ENCODE measurements at places on chromosomes 6 and 20.

- DNase-seq = no peak
Measured at GRCh38 chr6:39037707-39038106, 10.9 kb upstream of the GLP1R start.

GRCh38 chr20:11895861-11896387 is 21.8 kb upstream of the BTBD3 start:
- no peak for DNase-seq

- no peak for DNase-seq
Measured at GRCh38 chr20:2136275-2136674, 34.6 kb downstream of the STK35 start.

GRCh38 chr6:120622127-120622631 is 712.1 kb downstream of the TBC1D32 start:
- no peak for DNase-seq

DNA sequence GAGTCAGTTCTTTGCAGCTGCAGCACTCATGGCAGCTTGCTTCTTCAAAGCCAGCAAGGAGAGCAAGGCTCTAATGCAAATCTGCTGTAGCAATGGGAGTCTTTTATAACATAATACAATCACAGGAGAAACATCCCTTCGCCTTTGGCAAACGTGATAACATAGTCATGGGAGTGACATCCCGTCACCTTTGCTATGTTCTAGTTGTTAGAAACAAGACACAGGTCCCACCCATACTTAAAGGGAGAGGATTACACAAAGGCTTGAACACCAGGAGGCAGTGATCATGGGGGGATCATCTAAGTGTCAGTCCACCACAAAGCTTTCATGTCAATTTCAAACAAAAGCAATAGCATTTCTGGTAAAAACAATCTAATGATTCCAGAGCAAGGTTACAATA is 40.1 kb upstream of the PHACTR2 start:
- DNase-seq = no peak

GRCh38 chr6:169291646-169292337 is 38.1 kb upstream of the THBS2 start:
- no peak for DNase-seq

DNA sequence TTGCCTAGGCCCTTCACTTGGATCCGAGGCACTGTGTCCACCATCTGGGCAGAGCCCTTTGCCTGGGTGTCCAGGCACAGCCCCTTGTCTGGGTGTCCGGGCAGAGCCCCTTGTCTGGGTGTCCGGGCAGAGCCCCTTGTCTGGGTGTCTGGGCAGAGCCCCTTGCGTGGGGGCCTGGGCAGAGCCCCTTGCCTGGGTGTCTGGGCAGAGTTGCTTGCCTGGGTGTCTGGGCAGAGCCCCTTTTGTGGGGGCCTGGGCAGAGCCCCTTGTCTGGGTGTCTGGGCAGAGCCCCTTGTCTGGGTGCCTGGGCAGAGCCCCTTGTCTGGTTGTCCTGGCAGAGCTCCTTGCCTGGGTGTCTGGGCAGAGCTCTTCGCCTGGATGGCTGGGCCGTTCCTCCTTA is 443.4 kb upstream of the CDH4 start:
- no peak for DNase-seq

DNA sequence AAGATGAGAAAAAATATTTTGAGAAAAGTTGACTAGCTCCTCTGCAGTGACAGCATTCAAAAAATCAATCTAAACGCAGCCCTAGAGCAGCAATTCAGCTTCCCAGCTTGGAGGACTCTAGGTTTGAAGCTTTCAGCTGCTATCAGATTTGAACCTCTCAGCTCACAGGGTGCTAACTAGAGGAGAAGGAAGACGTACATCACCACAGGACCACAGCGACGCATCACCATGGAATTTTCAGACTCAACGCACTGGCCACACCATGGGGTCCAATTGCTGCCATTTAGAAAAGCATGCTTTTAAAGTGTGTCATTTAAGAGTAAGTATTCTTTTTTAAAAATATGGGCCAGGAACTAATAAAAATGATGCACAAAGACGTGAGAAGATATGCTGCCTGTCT is 45.0 kb upstream of the FUCA2 start:
- no peak for DNase-seq

DNA sequence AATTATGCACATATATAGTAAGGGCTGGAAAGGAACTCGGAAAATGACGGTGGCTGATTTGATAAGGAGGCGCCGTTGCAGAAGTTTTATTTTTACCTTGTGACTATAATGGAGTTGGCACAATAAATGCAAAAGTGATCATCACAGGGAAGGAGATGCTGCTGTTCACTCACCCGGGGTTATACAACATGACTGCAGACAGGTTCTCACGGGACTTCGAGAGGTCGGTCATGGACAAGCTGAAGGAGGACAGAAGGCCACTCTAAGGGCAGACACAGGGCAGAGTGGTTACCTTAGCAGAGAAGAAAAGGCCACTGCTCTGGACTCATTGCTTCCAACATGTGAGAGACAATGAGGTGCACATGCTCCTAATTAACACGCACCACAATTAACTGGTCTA is 168.6 kb downstream of the KIF16B start:
- DNase-seq = no peak

- no peak for DNase-seq
Measured at GRCh38 chr6:52261229-52261628, 16.9 kb upstream of the IL17F start.

- DNase-seq = no peak
Measured at GRCh38 chr20:20487811-20488210, 119.9 kb downstream of the INSM1 start.

- no peak for DNase-seq
Measured at GRCh38 chr6:45920819-45921511, 94.7 kb downstream of the CLIC5 start.

GRCh38 chr20:50310673-50311051 is 120.0 kb downstream of the CEBPB start:
- no peak for DNase-seq

DNA sequence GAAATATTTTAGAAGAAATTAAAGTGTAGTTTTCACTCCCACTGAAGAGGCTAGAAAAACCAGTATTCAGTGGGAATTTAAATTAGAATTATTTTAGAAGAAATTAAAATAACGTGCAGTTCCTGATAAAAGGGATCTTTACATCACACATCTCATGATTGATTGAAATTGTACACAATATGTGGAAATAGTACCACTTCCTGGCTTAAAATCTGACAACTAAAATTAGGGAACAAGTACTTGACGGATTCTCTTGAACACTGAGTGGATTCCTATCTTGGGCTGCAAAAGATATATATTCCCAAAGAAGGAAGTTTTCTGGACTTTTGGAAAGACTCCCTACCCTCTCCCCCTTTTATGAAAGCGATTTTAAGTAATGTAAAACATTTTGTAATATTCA is 14.6 kb upstream of the MTCL3 start:
- no peak for DNase-seq

- DNase-seq = no peak
Measured at GRCh38 chr6:161195386-161195785, 78.5 kb downstream of the AGPAT4 start.

GRCh38 chr6:13538084-13538483 is 36.3 kb upstream of the SIRT5 start:
- DNase-seq = no peak

DNA sequence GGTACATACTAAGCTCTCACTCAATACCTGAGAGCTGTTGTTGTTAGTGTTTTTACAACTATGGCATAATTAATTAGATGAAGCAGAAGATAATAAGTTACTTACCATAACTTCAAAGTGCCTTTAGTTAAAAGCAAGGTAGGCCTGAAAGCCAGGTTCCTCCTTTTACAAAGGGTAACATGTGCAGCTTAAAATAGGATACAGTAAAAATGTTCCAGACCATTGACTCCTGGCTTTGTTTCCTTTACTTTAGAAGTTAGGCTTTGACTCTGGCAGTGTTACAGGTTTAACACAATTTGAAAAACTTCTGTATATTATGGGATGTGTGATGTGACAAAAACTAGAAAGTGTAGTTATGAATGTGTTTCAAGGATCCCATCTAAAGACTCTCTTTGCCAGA is 522.5 kb downstream of the EPM2A start:
- no peak for DNase-seq

DNA sequence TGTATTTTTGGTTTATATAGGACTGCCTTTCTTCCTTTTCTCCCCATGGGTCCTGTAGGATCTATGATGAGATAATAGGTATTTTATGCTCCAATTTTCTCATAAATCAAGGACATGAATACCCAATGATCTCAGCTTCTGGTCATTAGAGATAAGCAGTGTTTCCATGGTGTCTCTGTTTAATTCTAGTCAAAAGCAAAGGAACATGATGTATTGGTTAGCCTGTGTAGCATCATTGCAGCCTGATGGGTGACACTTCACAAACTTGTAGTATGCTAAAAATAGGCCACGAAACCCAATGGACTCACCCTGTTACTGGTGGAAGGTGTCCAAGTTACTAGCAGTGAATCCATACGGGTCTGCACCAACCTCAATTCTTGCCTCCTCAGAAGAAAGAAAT is 116.2 kb upstream of the SNX9 start:
- DNase-seq = no peak

- DNase-seq = no peak
Measured at GRCh38 chr6:62763125-62763912, 447.9 kb upstream of the FKBP1C start.

- no peak for DNase-seq
Measured at GRCh38 chr6:74598462-74599393, 607.1 kb downstream of the COL12A1 start.

GRCh38 chr6:41408982-41409381 is 73.6 kb downstream of the NCR2 start:
- no peak for DNase-seq

- DNase-seq = no peak
Measured at GRCh38 chr6:91083211-91083610, 496.3 kb upstream of the MAP3K7 start.

DNA sequence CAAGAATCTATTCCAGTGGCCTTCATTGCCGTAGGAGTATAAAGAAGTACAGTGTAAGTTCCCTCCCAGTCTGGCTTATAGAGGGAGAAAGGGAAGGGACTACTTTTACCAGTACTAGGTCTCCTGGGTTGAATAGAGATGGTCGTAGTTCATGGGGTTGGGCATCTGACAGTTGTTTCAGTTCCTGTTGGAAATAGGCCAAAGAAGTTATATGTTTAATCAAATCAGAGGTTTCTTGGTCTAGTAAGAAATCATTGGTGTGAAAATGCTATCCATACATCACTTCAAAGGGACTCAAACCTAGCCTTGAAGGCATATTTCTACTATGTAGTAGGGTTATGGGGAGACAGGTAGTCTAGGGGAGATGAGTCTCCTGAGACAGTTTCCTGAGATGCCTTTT is 45.6 kb upstream of the MAN1A1 start:
- no peak for DNase-seq

DNA sequence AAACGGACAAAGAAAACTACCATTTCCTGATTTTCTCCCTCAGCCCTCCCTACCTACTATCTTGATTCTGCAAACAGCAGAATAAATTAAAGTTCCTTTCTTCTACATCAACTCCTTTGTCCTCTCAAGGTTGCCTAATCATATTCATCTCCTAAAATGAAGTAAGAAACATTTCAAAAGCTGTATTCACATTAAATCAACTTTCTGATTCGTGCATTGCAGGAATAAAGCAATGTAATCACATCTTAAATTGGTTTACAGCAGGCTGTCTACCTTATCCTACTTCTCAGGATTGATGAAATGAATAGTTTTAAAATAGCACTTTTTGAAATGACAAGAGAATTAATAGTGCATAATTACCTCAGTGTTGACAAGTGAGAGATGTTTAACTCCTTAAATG is 25.1 kb downstream of the PRKN start:
- no peak for DNase-seq

DNA sequence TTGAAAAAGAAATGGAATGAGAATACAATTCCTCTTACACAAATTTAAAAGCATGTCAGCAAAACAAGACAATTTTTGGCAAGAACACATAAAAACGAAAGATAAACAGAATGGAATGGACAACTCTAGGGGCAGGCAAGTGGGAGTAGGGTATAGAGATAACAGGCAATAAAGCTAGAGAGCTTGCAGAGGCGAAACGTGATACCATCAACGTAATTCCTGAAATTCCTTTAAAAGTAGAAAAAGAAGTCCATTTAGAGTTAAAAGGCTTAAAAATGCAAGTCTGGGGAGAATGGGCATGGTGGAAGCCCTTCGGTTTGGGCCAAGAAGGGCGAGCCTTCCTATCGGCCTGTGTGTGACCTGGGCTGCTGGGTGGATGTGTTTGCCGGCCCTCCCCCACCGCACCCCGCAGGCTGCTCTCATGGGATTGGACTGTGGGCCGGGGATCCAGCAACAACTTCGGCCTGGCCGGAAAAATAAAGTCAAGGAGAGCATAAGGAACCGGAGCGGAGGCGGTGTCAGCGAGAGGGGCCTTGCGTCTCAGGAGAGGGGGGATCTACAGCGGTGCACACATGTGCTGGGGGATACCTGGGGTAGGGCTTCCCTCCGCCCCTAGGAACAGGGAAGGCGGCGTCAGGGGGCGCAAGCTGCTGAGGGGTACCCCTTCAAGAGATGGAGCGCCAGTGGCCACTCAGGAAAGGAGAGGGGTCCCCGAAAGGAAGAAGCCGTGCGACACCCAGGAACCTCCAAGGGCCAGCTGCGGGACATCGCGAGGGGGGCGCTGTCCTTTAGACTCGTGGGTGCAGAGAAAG is 4.1 kb downstream of the TMEM239 start:
- no peak for DNase-seq

DNA sequence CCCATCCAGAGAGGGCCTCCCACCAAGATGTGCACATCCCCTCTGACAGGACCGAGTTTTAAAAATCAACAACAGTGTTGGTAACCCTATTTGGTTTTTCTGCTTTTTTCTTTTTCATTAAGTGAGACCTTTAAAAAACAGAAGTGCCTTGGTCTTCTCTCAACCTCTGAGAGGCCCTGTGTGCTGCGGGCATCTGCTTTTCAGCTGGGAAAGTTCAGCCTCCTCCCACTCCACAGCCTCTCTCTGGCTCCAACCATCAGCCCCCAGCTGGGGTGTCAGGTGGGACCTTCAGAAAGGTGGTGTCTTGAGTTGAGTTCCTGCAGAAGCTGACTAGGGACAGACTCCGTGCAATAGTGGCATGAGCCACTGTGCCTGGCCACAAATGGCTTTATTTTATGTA is 64.6 kb upstream of the ZMYND8 start:
- DNase-seq = no peak

- DNase-seq = peak; percentile 32
Measured at GRCh38 chr6:141562851-141563763, 569.6 kb upstream of the GJE1 start.

DNA sequence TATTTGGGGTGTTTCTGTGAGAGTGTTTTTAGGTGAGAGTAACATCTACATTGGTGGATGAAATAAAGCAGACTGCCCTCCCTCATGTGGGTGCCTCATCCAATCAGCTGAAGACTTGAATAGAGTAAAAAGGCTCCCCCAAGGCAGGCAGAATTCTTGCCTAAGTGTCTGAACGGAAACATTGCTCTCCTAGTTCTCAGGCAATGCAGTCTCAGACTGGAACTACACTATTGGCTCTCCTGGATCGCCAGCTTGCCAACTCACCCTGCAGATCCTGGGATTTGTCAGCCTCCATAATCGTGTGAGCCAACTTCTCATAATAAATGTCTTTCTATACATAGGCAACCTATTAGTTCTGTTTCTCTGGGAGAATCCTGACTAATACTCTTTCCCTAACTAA is 5.5 kb upstream of the TMEM170B start:
- DNase-seq = no peak
